T-helper 2 cell (primary cell): ENCODE measurements at places on chromosomes 5 and 9.

GRCh38 chr9:109498195-109499092, at the start of gene PTPN3:
Gene PTPN3, minus strand, starts transcription at chr9:109498307. Its CDS starts 34,873 bp downstream, at chr9:109463434.
- no peak for DNase-seq

DNA sequence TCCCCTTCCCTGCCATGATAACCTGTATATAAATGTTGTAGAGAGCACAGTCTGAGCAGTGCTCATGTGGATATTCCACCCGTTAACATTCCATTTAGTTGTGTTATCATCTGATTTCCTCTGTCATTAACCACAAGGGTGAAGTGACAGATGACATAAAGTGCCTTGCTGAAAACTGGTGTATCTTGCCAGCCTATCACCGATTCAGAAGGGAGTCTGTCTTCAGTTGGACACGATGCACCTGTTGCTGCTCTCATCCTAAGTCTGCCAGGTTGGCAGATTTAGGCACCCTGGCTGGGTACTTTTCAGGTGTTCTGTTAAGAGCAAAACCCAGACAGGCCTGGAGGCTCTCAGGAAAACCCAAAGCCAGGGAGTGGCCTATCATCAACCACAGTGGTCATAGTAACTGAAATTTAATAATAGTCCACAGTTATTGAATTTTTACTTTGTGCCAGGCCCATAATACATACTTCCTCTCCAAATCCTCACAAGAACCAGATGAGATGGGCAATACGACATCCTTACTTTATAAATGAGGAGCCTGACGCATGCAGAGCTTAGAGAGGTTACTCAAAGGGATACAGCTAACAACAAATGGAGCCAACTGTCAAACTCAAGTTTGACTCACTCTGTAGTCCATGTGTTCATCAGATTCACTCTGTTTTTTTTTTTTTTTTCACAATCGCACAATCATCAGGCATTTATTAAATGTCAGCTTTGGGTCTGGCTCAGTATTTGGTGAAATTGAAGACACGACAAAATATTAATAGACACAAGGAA, 100.7 kb upstream of the SPRY4 start:
- no peak for DNase-seq

GRCh38 chr5:115309751-115310370, 13.4 kb upstream of the CCDC112 start:
- no peak for DNase-seq

- no peak for DNase-seq
Measured at GRCh38 chr9:33835625-33836260, 18.8 kb downstream of the UBE2R2 start.

DNA sequence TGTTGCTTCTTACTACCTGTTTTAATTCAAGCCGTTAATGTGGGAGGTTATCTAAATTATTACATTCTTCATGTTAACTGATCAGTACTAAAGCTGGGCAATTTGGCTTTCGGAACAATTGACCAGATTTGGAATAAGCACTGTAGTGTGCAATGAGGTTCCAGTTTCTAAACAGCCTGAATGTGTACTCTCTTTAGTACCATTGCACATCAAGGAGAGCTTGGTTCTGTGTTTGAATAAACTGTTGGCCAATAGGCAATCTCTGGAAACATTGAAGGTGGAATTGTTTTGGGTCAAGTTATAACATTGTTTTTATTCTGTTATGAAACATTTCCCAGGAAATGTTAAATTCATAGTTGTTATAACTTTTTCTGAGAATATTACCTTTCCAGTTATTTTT, 105.2 kb downstream of the PBX3 start:
- DNase-seq, result no peak

DNA sequence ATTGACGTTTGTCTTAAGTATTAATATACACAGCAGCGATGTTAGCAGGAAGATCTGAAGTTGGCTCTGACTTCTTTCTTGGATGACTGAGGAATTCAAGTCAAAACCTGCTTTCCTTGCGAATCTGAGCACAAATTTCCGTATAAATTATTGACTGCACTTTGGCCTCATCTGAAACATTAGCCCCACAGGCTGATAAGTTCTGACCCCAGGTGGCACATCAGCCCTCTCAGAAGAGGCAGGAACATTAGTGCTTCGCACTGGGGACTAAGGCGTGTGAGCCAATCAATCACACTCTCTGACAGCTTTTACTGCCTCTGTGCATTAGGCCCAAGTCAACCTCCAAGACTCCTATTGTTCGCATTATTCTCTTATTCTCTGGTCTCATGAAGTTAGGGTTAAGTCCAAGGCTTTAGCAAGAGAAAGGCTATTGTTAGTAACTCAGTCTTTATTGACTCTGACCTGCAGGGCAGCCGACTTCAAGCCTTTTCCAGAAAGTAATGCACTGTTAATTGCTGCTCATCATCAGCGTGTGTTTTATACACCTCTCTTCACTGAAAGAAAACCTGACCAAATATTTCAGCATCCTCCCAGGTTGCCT, 84.2 kb downstream of the ZNF608 start:
- DNase-seq, result no peak

DNA sequence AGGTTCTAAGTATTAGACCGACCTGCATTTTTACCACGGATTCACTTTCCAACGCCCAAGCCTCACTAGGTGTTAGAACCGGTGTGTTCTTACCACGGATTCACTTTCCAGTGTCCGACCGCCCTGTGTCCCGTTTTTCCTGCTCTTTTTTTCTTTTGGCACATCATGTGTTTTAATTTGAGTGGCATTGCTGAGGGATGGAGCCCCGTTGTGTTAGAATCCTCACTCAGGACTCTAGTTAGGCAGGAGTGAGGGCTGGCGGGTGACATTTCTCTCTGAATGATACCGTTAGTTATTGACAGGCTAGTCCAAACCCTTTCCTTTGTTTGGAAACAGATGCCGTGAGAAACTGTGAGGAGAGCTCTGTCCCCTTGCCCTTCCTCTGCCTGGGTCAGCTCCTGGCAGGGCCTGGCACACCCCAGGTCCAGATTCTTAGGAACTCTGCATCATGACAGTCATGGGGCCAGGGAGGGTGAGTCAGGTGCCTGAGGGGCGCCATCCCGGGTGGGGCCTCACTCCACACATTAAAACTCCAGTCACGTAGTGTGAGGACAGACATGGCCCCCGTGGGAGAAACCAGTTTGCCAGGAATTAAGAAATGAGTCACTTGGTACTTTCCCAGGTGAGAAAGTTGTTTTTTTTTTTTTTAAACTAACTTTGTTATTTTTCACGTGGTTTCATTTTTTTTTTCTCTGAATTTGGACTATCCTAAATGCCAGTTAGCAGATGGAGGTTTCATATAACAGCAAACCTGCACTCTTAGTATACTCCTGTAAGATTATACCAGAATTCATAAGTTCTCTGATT, 15.8 kb downstream of the EXOC3 start:
- no peak for DNase-seq

GRCh38 chr5:175418251-175418650, 25.7 kb downstream of the DRD1 start:
- no peak for DNase-seq

DNA sequence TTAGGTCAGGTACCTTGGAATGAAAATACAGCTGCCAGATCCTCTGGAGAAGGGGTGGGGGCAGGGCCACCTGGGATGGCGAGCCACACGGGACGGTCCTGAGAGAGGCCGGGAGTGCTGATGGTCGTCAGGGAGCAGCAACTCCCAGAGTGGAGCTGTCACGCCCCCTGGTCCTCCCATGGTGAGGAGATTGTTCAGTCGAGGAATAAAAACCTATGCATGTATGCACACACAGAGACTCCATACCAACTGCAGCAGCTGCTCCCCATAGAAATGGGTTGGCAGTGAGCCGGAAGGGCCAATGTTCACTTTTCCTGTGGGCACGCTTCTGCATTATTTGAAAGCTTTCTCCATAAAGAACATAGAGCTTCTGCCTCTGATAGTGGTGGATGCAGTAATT, 45.2 kb upstream of the SEMA4D start:
- no peak for DNase-seq

DNA sequence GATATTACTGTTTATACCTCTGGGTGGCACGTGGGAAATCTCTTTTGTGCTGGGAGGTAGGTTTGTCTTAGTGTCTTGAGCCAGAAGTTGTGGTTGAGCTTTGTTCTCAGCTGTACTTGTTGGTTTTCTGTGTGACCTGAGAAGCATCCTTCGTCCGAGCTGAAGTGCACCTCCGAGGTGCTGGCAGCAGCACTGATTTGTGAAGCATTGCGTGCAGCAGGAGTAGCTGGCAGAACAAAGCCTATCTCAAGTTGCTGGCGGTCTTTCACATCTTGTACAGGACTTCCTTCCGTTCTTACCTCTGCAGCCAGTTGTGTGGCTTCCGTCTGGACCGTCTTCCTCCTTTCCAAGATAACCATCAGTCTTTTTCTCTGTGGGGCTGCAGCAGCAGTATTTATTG, 4.3 kb downstream of the PRRC2B start:
- peak; percentile 84 for DNase-seq

DNA sequence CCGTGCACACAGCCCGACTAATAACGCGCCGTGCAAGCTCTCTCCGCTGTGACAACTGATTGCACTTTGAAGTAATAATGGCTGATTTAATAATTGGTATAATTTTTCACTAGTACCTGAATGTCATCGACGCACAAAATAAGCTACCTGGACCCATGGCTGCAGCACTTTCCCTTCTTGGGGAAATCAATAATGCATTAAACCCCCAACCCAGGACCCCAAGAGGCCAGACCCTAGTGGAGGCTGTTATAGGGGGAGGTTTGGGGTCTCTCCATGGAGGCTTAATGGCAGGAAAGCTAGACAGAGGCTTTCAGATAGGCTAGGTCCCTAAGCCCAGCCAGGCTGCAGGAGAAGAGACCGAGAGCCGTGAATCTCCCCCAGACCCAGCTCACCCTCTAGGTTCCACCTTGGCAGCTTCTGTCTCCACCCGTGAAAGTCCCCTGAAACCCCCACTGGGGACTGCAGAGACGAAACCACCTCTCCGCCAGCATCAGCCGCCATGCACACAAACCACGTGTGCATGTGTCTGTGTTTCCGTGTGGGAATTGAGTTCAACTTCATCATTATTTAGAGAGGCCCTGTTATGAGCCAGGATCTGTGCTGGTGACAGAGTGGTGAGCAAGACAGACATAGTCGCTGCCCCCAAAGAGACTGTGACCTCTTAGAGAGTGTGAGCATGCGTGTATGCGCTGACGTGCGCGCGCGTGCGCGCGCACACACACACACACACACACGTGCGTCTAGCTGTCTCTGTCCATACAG, 168.6 kb upstream of the MVB12B start:
- DNase-seq, result no peak

DNA sequence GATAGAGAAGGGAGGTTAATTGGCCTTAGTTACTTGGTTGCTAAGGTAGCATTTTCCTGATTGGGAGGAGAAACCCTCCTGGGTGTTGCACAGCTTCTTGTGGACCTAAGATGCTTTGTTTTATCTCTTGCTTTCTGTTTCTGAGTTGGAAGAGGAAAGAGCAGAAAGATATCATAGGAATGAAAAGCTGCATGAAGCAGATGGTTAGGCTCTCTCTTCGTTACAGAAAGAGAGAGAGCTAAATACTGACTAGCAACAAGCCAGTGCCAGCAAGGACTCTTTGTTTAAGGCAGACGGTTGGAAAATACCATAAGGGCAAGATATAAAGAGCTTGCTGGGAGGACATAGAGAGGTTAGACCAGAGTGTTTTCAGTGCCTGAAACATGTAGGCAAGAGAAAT, 103.1 kb downstream of the ATG10 start:
- DNase-seq, result no peak

GRCh38 chr9:137113385-137114159, 961 bp downstream of the DPP7 start:
- DNase-seq, result no peak

- no peak for DNase-seq
Measured at GRCh38 chr9:69089491-69089890, 53.9 kb downstream of the FXN start.

- no peak for DNase-seq
Measured at GRCh38 chr5:72402959-72403628, 82.9 kb downstream of the PTCD2 start.

- DNase-seq, result no peak
Measured at GRCh38 chr9:126965077-126965476, 50.5 kb downstream of the RALGPS1 start.

DNA sequence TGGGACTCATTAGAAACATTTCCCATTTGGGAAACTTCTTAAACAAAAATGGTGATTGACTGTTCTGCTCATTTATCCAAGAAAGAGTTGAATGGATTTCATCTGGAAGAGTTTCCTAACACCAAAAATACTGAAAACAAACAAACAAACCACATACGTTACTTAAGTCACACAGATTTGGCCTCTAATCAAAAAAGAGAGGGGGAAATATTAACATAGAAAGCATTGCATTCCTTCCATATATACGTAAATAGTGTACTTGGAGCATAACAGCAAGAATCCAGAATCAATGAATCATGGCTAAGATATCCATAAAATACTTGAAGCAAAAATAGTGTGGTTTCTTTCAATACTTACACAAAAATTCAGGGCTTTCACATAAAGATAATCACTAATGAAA, 189.8 kb upstream of the MAP3K1 start:
- no peak for DNase-seq

DNA sequence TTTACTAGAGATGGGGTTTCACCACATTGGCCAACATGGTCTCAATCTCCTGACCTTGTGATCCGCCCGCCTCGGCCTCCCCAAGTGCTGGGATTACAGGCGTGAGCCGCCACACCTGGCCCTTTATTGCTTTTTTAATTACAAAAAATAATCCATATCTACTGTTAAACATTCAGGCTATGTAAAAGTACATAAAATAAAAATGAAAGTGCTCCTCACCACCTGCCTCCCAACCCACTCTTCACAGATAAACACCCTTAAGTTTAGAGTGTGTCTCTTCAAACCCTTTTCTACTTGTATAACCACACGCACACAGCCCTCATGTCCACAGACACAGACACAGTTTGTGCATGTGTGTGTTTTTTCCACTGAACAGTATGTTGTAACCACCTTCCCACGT, 16.7 kb downstream of the TSC1 start:
- DNase-seq, result no peak

- DNase-seq, result no peak
Measured at GRCh38 chr9:9499546-9499945, 1113.3 kb downstream of the PTPRD start.

DNA sequence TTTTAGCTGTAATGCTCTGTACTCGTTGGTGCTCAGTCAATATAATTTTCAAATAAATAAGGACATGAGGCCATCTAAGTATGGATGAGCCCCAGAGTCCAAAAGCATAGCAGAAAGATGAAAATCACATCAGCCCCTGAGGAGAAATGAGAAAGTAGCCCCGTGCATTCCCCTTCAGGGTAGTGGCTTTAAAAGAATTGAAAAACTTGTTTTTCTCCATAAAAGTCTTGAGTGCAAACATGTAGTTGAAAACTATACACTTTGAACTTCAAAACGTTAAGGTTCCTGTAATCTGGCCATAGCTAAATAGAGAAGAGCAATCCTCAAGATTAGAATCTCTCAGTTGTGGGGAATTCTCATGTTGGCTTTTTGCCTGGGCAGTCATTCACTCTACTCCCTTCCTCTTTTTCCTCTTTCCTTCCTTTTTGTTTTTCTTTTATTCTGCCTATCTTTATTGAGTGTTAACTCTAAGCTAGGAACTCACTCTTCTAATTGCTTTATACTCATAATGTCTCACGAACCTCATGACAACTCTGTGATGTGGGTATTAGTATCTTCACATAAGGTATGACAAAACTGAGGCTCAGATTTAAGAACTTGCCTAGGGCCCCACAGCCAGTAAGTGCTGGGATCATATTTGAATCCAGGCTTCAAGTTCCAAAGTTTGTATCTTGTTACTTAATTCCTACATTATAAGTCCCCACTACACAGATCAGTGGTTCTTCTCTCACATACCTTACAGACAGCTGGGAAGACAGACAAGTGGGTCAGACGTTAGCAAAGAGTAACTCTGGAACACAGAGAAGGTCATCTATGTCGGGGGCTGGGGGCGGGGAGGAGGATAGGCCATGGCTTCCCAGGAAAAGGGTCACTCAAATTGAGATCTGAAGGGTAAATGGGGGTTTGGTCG, 46.4 kb upstream of the ABCA1 start:
- no peak for DNase-seq
